Peyer's patch (tissue), 4 donors: ENCODE measurements at places on chromosomes 6 and 20.

- DNase-seq: no peak
Measured at GRCh38 chr20:32355417-32355841, 2.7 kb upstream of the ASXL1 start.

DNA sequence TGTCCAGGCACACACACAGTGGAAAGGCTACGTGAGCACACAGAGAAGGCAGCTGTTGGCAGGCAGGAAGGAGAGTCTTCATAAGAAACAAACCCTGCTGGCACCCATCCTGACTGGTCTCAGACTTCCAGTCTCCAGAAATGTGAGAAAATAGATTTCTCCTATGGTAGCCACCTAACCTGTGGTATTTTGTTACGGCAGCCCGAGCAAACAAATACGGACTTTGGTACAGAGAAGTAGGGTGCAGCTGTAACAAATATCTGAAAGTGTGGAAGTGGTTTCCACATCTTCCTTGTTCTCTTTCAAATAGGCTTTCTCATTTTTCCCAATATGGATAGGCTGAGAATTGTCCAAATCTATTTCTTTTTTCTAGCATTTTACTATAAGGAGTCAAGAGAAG lies 94.6 kb downstream of the ADGB start:
- no peak for DNase-seq

- DNase-seq: no peak
Measured at GRCh38 chr6:154653853-154654252, 79.4 kb upstream of the SCAF8 start.

DNA sequence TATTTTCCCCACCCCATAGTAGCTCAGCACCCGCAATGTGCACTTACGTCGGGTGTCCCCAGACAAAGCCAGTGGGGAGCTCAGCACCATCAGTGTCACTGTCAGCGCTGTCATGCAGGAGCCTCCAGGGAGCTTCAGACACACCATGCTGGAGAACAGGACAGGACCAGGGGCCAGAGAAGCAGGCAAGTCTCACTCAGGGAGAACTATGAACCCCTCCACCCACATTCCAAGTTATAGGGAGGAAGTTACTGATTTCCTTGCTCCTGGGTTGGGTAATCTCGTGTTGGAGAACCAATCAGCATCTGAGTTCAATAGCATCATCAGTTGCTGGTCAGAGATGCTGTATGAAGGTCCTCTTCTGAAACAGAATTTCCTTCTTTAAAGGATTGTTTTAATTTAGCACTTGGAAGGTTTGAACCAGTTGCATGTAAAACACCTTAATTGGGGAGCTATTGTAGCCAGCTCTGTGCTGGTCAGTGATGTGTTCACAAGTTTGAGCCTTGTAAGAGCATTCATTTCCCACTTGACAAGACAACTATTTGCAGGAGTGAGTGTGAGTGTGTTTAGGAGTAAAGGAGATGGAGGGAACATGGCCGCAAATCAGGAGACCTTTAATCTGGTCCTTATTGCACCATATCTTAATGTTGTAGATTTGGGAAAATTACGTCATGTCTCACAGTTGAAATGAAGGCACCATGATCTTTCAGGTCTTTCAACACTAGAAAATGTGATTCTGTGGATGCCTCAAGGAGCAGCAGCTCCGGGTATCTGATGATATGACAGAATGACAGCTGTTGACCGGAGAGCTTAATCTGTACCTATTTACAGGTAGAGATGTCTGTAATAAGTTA lies at the start of gene HLA-DRB1:
HLA-DRB1 (minus strand) TSS at position 253 of the 854 bp plus-strand sequence; CDS start at position 147, 106 bp downstream.
- DNase-seq: peak; percentile 49

- DNase-seq: no peak
Measured at GRCh38 chr6:119328254-119328653, 21.3 kb downstream of the MAN1A1 start.

DNA sequence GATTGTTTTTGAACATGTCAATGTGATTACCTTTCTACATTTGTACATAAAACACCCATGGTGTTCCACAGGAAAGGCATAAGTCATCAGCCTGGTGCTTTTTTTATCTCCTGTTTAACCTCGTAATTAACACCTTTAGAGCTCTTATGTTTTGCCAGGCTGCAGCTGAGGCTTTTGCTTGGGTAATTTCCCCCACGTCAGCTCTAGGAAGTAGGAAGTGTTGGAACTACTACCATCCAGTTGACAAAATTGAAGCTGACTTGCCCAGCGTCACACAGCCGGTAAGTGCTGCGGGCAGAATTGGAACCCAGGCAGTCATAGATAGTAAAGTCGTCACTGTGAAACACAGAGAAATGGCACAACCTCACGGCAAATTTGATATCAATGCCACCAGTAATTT lies 86.6 kb upstream of the BMP2 start:
- DNase-seq: no peak

GRCh38 chr6:129525055-129525454 lies 184.9 kb downstream of the ARHGAP18 start:
- no peak for DNase-seq

DNA sequence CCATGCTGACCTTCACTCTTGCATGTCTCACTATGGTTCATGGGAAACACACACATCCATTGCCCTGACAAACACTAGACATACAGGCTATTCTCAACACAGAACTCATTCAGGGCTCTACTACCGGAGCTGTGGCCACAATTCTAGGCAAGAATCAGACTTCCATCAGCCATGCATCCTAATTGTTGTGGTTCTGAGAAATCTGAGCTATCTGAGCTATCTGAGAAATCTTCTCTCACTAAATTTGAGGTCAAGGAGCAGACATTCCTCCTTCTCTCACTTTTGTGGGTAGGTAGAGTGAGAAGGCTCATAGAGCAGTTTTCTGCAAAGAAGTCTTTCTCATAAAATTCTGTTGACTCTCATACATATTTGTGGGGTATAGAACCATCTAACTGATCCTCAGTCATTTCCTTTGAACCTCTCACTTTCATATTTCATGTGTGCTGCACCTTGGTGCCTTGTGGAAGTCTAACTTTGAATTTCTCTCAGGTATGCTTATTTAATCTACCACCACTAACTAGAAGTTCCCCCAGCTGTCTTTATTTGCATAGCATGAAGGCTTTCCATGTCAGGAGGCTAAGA lies 43.6 kb downstream of the ADGRF1 start:
- no peak for DNase-seq

DNA sequence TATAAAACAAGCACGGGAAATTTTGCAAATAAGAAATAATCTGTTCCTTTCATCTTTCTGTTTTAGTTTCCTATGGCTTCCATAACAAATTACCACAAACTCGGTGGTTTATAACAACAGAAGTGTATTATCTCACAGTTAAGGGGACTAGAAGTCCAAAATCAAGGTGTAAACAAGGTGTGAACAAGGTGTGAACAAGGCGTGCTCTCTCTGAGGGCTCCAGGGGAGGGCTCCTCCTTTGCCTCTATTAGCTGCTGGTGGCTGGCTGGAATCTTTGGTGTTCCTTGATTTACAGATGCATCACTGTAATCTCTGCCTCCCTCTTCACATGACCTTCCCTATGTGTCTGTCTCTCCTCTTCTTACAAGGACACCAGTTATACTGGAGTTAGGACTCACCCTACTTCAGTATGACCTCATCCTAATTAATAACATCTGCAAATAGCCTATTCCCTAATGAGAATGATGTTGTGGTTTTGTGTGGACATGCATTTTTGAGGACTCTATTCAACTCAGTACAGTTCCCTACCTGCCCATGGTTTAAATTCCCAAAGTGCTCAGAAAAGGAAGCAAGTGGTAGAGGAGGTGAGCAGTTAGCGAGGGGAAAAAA lies 17.5 kb upstream of the BMP5 start:
- DNase-seq: no peak

GRCh38 chr6:158737710-158738615 lies 81.2 kb downstream of the EZR start:
- no peak for DNase-seq

DNA sequence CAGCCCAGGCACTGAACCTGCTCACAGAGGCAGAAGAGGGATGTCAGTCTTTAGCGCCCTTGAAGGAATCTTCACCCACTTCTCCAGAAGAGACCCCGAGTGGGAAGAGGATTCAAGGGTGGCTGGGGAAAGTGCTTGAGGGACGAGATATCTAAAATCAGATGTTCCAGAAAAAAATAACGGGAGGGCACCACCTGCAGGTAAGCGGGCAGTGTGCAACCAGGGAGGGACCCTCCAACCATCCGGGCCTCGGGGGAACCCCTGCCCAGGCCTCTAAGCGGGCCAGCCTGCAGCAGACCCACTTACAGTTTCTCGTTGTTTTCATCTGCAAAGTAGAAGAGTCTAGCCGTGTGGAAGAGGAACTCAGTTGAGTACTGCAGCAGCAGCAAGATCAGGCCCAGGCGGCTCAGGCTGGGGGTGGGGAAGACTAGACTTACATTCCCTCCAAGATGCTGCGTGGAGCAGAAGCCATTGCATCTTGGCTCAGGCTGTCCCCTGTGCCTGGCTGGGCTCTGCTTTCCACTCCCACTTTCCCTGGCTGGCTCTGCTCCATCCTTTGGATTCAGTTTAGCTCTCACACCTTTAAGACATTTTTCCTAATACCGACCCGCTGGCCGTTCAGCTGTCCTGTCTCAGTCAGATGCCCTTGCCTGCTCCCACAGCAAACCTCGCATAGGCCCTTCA lies 71.0 kb downstream of the TRAM2 start:
- DNase-seq: no peak

DNA sequence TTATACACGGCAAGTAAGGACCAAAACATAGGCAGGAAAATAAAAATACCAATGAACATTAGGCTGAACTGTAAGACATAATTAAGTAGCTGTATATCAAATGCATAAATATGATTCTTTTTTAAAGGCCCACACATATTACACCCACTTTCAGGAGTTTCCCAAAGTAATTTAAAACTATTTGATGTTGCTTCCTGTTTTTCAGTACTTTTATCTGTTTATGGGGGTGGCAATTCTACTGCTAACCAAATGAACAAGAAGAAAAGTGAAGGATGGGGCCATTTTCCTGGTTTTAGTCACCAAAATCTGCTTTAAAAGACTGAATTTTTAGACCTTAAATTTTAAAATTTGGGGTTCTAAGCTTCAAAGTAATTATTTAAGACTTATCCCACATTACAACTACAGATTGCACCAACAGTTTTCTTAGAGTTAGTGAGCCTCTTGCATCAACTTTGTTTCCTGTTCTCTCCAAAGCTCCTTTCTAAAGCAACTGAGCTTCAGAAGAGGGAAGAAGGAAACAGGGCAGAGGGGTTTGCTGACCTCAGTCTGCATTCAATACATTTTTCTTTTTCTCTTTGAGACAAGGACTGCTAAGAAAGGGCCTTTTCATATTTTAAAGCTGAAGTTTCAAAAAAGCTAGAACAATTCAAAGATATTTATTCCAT lies 191.0 kb downstream of the BACH2 start:
- no peak for DNase-seq

GRCh38 chr6:18323935-18324705 lies 59.8 kb upstream of the DEK start:
- DNase-seq: no peak

DNA sequence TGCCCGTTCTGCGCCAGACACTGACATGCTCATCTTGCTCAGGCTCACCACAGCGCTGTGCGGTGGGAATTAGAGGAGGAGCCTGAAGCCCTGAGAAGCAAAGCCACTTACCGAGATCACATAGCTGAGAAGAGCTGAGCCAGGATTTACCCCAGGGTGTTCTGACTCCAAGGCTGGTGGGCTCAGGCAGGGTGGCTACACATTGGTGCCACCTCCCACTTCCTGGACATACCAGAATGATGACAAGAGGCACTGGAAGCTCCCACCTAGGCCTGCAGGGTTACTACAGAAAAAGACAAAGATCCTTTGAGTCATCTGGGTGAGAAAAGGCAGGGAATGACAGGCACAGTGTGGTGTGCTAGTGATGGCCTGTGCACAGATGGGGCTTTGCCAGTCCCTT lies 24.4 kb upstream of the FKBP1A start:
- DNase-seq: no peak
